Aorta (tissue), 5 donors: ENCODE measurements at places on chromosomes 12 and 14. TPM values are rescaled to one million over a fixed set of nuclear protein-coding genes. Genes with fewer than 3 reads are reported as not detected.

Gene RAD52
- total RNA-seq = 13.2 TPM

Gene C14orf132
- 38.2 TPM for total RNA-seq

Gene LPAR5
- 3.7 TPM for total RNA-seq

Gene GPR68
- total RNA-seq = 0.84 TPM

Gene GDF11
- total RNA-seq = 6.6 TPM

Gene KRT85
- not detected for total RNA-seq

Gene TCL1B
- not detected for total RNA-seq

Gene HOXC9
- total RNA-seq = 9.0 TPM

Gene APOF
- total RNA-seq = not detected

Gene KSR2
- not detected for total RNA-seq

- DNase-seq = peak; percentile 16
Measured at GRCh38 chr12:109182041-109182839, 65.9 kb downstream of the ACACB start.

DNA sequence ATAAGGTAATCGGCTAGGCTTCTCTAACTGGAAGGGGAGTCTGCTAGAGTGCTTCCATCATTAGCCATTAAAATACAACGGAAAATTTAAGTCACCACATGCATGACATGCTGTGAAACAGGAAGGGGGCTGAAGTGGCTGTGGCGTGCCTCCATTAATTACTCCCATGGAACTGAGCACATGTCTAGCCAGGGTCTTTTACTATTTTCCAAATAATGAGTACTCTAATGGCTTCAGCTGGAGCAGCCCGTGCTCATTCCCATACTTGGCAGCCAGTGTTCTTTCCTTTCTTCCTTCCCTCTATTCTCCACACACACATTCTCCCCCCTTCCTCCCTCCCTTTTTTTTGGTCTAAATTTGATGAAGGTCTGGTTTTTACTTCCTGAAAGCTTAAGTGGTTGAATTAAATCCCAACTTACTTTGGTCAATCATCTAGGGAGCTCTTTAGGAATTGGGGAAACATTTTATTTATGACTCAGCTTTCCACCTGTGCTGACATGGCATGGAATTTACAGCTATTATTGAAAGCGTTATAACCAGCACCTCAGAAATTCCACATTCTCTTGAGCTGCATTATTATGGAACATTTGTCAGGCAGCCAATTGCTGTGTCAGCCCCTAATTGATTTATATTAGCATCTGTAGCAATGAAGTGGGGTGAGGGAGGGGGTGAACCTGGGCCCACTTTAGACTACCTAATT, 72.3 kb downstream of the LRIG3 start:
- no peak for DNase-seq

DNA sequence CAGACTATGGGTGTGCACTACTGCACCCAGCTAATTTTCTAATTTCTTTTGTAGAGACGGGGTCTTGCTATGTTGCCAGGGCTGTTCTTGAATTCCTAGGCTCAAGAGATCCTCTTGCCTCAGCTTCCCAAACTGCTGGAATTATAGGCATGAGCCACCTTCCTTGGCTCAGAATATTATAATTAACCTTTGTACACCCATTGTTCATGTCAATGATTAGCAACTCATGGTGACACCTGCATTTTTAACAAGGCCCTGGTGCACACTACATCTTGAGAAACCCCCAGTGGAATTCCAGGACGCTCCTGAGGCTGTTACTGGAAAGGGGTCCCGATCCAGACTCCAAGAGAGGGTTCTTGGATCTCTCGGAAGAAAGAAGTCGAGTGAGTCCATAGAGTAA, 28.3 kb upstream of the CCDC63 start:
- DNase-seq = no peak

DNA sequence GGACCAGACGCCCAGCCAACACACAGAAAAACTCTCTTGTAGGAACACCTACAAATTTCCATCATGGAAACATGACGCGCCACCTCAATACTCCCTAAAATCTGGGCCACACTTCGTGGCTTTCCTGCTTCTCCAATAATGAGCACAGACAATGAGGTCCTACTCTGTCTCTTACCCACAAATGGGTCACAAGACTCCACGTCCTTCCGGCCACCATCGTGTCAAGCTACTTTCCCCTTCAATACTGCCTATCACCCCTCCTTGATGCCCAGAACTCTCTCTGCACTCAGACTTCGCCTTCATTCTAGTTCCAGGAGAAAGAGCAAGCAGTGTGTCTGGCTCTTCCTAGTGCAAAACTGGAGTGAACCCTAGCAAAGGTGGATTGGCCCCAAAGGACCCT, 28.1 kb downstream of the SBNO1 start:
- no peak for DNase-seq

DNA sequence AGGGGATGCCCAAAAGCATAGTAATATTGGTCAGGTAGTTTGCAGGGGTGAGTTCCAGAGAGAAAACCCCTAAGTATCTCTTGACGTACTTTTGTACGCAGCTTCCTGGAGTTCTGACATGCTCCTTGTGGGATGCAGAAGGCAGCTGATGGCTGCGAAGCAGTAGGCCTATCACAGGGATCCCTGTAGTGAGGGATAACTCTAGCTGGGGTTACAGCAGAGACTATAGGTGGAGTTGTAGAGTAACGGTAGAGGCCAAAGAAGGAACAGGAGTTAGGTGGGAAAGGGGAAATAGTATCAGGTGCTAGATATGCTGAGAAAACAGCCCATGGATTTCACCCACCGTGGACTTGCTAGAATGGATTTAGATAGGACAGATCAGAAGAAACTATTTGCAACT, 37.3 kb downstream of the MGST1 start:
- DNase-seq = no peak

- DNase-seq = no peak
Measured at GRCh38 chr14:89621791-89622638, 205.0 kb upstream of the FOXN3 start.

DNA sequence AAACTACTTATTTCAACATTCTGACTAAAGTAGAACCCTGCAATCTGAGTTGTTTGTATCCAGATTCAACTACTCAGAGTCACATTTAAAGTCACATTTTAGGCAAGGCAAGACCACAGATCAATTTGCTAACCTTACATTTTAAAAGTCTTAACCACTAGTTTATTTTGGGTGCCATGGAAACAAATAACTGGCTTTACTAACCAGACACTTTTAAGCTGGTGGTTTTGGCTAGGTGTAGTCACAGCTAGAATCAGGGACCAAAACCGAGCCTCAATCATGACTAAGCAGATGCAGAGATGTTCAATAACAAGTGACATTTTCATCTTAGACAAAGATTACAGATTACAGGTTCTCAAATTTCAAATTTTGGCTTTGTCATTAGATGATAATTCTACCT, 115.3 kb downstream of the PDE6H start:
- no peak for DNase-seq

- DNase-seq = no peak
Measured at GRCh38 chr12:28770322-28770721, 378.8 kb upstream of the FAR2 start.

GRCh38 chr12:65952737-65953209, 128.5 kb downstream of the HMGA2 start:
- DNase-seq = no peak

DNA sequence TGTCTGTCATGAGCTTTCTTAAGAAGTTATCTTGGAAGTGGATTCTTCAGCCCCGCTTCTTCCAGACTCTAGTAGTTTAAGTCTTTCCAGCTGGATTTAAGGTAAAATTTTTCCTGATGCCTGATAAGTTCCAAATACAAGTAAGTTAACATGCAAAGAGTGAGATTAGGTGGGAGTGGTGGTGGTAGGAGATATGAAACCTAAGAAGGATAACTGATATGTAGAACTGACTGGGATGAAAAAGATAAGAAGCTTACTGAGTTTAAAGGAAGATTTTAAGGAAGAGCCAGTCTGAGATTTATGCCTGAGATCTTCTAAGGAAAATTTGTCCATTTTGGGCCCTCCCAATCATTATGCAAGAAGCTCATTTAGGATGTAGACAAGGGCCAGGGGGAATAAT, 250.9 kb upstream of the SYT10 start:
- DNase-seq = no peak

- DNase-seq = no peak
Measured at GRCh38 chr14:49114161-49114893, 471.9 kb downstream of the RPS29 start.

DNA sequence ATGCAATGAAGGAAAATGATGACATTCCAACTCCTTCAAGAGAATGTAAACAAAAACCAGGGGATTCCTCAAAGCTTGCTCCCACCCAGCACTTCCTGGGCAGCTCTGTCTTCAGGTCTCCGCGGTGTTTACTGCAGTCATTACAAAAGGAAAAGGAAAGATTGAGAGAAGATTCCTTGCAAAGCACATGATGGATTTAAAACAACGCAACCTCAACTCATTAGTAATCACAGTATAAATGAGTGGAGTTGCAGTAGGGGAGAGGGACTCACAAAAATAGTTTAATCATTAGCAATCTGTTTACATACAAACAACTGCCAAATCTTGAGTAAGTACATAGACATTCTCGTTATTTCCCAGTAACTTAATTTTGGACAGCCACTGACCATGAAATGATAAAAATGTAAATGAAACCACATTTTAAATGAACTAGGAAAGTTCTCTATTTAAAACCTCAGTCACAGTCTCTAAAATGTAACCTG, 49.7 kb upstream of the OVCH1 start:
- DNase-seq = no peak

GRCh38 chr12:53860426-53861345, 77.9 kb upstream of the HOXC13 start:
- no peak for DNase-seq

GRCh38 chr12:56716933-56717880, 7.9 kb downstream of the NACA start:
- DNase-seq = no peak

DNA sequence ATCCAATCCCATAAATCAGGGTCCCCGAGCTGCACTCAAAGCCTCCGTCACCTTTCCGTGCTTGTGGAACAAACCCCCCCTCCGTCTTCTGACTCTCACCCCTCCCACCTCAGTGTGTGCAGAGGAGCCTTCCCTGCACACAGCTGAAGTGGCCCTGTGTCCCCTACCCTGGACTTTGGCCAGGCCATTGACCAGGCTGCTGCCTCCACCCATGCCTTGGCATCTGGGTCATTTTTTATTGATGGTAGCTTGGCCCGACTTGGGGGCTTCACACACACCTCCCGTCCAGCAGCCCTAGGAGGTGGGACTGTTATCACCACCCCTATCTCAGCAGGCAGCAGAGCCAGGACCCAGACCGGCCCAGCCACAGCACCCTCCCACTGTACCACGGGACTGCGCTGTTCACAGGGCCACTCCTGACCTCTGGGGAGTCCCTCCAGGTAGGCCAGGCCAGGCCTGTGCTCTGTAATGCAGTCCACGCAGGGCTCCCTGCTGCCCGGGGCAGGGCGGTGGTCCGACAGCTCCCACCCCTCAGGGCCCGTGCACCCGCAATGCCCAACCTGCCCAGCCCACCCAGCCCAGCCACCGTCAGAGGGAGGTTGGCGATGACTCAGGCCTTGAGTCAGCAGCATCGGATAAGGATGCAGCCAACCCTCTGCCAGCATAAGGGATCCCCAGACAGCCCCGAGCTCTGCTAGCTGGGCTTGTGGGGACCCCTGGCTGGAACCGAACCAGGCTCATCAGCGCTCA, 9.2 kb upstream of the INF2 start:
- DNase-seq = peak; percentile 85

- no peak for DNase-seq
Measured at GRCh38 chr14:34355584-34356263, 106.3 kb downstream of the SPTSSA start.

GRCh38 chr12:89762498-89763170, 54.0 kb upstream of the ATP2B1 start:
- DNase-seq = no peak

- peak; percentile 82 for DNase-seq
Measured at GRCh38 chr12:131827961-131828534, at the start of gene MMP17. TSS of gene MMP17 (plus strand) at chr12:131828393. CDS start at chr12:131828495, 102 bp downstream.

DNA sequence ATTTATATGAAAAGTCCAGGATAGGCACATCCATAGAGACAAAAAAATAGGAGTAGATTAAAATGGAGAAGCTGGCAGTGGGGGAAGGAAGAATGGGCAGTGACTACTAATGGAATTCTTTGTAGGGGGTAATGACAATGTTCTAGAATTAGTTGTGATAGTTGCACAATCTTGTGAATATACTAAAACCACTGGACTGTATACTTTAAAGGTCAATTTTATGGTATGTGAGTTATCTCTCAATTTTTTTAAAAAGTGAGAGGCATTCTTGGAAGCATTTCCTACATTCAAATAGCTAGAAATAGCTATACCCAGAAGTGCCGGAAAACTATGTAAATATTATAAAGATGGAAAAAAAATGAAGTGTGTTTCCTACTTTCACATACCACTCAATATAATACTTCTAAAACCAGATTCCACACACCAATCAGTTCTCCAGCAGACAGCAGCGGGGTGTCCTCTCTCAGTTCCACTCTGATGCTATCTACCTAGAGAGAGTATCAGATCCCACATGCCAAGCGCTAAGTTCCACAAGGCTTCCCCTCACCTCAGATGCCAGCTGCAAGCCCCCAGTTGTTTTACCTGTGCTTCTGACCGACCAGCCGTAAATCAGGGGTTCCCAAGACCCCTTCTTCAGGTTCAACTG, 41.7 kb upstream of the NID2 start:
- no peak for DNase-seq

GRCh38 chr12:8661016-8661415, 1.6 kb downstream of the MFAP5 start:
- DNase-seq = no peak

- DNase-seq = no peak
Measured at GRCh38 chr12:45326358-45326975, 110.6 kb downstream of the ANO6 start.
